ENCODE measurements at places on chromosomes 4 and X.

DNA sequence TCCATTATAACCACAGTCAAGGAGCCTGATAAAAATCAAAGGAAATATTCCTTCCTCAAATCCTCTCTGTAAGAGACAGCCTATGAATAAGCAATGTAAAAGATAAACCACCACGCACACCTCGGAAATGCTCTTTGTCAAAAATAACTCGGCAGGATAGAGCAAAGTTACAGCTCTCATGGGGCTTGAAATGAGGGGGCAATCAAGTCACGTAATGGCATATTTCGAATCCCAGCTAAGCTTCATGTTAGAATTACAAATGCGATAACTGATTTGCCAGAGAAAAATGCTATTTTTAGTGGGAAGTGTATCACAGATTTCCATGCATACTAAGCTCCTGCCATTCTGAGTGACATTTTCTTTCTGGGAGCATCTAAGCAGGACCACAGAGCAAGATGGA lies 49.4 kb downstream of the EVC2 start:
- DNase-seq: no peak

DNA sequence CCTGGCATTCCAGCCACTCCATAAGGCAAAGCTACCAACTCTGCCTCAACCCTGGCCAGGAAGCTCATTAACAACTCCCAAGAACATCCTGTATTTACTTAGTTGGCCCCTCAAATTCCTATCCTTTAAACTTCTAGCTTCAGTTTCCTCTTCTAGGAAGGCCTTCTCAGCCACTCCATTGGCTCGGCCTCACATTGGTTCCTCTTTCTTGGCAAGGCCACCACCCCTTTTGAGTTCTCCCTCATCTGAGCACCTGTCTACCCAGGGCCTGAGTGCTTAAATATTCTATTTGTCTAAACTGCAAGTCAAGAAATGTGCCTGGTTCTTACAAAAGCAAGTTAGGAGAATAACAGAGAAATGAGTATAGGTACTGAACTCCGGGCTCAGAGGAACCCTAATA lies 10.0 kb downstream of the SMC1A start:
- no peak for DNase-seq

DNA sequence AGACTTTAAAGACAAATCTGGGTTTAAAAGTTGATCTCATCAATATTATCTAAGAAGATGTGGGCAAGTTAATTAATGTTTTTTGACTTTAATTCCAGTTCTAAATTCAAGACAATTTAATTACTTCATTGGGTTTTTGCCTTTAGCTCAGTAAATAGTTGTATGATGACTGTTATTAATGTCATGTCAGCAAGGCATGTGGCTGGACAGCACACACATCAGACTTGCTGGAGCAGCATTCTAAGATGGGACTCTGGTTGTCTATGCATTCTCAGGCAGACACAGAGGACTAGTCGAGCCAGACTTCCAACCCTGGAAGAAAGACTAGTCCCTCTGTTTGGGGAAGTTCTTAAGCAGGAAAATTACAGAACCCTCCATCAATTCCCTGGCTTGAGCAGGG lies 180.7 kb upstream of the GK2 start:
- no peak for DNase-seq

- DNase-seq: no peak
Measured at GRCh38 chr4:128353791-128354190, 66.2 kb upstream of the PGRMC2 start.

DNA sequence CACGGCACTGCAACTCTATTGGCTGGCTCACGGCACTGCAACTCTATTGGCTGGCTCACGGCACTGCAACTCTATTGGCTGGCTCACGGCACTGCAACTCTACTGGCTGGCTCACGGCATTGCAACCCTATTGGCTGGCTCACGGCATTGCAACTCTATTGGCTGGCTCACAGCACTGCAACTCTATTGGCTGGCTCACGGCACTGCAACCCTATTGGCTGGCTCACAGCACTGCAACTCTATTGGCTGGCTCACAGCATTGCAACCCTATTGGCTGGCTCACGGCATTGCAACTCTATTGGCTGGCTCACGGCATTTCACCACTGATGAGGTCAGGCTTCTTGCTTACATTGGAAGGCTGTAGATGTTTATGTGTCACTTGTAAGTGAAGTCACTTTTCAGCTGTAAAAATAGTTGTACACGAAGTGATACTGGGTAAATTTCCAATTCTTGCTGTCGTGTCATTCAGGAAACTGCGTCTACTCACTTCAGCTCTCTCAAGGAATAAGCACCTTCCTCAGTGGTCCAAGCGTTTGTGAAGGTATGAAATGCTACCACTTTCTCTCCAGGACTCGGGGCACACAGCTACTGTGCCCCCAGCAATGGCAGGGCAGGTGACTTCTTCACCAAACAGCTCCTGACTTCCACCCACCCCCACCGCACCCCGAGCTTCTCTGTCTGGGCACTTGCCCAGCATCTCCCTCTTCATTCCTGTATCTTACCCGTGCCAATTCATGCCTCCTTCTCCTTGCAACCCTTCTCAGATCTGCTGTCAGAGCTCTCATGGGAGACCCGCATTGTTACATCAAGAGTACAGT lies 141.3 kb downstream of the AFAP1 start:
- DNase-seq: no peak

DNA sequence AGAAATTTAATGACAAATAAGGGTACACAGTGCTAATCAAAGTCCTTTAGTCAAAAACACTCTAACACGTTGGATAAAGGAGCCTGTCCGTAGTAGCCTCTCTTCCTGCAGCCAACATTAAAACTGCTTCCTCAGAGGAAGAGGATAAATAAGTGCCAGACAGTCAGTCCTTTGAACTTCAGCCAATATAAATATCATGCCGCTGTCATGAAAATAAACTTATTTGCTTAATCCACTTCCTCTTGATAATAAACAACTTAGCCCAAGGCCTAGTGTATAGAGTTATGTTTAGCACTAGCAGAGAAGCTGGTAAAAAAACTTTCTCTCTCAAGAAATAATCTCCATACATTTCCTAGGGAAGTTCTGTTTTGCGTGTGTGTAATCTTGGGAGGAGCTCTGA lies 196.7 kb downstream of the HS3ST1 start:
- DNase-seq: no peak

DNA sequence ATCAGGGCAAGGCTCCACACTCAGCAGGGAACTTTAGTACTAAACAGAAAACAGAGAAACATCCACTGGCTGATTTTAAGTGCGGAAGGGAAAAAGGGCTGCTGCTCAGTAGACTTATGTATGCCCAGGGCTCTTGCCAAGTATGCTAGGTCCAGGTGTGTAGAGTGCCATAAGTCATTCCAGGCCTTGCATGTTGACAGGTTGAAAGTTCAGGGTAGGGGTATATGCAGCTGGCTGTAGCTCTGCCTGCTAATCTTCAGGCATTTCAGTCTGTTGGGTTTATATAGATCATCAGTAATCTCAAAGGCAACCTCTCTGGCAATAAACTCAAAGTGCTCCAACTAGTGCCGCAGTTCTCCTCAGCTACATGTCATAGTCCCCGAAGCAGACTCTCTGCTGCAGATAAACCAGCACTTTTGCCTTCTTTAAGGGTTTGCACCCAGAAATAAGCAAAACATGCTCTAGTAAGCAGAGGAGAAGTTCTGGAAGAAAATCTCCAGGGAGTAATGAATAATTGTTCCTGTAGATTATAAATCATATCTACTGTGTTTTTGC lies 134.9 kb upstream of the GRIA3 start:
- no peak for DNase-seq

GRCh38 chr4:175745329-175745728 lies 66.7 kb downstream of the GPM6A start:
- DNase-seq: no peak

GRCh38 chr4:158189422-158189821 lies 16.6 kb upstream of the GASK1B start:
- DNase-seq: no peak

GRCh38 chr4:78056265-78057129 lies 626 bp upstream of the FRAS1 start:
- no peak for DNase-seq

GRCh38 chr4:94764069-94764468 lies 6.3 kb downstream of the BMPR1B start:
- no peak for DNase-seq

GRCh38 chr4:46508216-46508615 lies 118.3 kb upstream of the GABRA2 start:
- no peak for DNase-seq

DNA sequence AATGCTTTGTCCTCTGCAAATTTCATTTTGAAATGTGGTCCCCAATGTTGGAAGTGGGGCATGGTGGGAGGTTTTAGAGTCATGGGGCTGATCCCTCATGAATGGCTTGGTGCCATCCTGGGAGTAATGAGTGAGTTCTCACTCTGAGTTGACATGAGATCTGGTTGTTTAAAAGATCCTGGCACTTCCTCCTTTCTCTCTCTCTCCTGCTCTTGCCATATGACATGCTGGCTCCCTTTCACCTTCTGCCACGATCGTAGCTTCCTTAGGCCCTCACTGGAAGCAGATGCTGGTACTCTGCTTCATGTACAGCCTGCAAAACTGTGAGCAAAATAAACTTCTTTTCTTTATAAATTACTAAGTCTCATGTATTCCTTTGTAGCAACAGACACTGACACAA lies 262.0 kb downstream of the IL15 start:
- DNase-seq: no peak

DNA sequence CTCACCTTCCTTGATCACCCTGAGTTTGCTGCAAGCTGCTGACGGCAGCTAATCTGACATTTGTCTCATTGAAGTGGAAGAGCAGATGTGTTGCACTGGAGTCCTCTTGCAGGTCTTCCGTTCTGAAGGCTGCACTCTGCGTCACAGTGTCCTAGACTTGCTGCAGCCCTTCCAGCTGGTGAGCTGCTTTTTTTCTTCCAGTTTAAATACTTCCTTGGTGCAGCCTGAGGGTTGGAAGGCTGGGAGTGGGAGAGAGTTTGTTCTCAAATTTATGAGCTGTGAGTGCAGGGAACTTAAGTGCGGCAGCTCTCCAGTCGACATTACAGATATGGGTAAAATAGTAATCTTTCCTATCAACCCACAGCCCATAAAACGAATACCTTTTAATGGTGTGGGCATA lies 303.6 kb upstream of the FAT1 start:
- no peak for DNase-seq

DNA sequence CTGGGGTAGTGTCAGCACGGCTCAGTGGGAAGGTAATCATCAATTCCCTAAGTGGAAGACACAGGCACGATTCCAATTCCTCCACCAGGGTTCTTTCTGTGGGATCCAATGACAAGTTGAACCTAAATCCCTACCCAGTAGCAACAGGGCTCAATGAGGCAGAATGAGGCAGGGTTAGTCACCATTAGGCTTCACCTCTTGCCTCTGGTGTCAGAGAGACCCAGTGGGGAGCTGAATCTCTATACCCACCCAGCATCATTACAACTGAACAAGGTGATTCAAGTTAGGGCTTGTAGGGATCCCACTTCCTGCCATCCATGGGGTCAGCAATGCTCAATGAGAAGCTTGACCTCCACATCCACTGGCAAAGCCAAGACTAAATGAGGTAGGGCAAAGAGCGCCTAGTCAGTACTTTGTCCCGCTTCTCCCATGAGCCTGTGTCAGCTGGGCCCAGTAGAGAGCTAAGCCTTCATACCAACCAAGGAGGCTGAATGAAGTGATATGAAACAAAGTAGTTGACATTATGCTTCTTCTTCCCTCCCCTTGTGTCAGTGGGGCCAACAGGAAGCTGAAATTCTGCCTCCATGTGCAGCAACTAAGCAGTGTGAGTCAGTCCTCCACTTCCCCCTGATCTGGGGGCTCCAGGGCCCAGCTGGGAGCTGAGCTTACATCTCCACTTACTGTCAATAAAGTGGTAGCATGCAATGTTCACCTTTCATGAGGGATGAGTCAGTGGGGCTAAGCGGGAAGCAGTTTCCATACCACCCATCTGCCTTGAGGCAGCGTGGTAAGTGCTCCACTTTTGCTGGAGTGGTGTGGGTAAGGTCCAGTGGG lies 36.4 kb upstream of the RBM41 start:
- no peak for DNase-seq

DNA sequence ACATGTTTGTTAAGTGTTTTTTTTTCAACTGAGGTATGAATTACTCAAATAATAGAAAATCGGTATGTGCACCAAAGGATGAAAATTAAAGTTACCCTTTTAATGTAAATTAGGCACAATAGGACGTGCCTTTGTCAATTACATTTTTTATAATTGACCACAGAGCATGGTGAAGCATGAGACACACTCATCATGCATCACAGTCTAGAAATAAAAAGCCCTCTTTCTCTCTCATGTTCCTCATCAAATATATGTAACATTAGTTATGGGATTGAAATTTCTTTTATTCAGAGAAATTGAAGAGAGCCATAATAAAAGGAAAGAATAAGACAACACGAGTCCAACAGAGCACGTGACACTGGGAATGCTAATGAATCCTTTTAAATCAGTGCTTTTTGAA lies 3.5 kb downstream of the GNRHR start:
- DNase-seq: no peak

- DNase-seq: no peak
Measured at GRCh38 chr4:107183155-107183774, 147.2 kb upstream of the DKK2 start.

- no peak for DNase-seq
Measured at GRCh38 chr4:106424426-106424825, 55.8 kb upstream of the GIMD1 start.

DNA sequence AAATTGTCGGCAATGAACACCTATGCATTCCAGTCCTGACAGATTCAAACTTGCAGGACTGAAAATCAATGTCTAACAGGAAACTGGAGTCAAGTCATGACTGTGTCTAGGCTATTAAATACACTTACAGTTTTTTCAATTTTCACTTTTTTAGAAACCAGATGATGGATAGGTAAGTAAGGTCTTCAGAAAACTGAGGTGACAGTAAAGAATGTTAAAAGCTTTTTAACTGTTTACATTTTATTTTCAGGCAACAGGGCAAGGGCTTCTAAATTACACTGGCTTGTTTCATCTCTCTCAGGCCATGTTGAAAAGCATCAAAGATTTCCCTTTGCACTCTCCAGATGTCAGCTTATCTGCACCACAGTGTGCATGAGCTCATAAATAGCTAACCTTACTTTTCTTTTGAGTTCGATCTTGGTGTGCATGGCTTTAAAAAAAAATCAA lies 65.2 kb downstream of the SEC24D start:
- DNase-seq: no peak

GRCh38 chrX:110692866-110693265 lies 102.8 kb downstream of the CHRDL1 start:
- no peak for DNase-seq

DNA sequence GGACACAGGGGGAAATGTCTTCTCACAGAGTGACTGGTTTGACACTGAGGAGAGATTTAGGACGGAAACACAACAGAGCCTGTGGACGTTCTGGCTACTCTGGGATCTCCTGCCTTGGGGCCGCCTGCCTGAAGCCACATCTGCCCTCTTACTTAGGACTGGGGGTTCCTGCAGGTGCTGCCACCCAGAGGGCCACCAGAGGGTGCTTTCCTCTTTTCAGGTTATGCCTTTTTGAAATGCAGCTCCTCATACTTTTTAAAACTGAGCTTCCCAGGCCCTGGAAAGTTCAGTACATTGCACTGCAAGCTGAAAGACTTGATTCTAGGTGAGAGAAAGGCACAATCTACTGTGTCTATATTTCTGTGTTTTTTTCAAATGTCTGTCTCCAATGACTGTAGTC lies 92.2 kb upstream of the PGRMC2 start:
- DNase-seq: no peak

- no peak for DNase-seq
Measured at GRCh38 chr4:152436384-152436783, 99.5 kb downstream of the FBXW7 start.

- no peak for DNase-seq
Measured at GRCh38 chr4:144716778-144717177, 70.8 kb downstream of the HHIP start.
